ENCODE measurements at places on chromosomes 12 and 14.

DNA sequence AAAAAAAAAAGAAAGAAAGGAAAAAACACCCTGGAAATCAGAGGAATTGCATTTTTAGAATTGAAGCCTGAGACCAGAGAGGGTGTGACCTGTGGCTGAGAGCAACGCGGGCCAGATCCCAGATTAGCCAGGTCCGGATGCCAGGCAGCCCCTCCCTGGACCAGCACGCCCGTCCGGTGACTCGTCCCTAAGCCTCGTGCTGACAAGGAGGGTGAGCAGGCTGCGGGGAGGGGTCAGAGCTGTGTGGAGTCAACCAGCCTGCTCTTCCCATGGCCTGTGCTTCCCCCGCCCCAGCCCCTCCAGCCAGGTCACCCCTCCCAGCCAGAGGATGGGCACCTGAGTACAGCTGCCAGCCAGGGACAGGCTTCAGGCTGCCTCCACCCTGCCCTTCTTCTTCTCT lies 4.2 kb upstream of the KLC1 start:
- DNase-seq, result no peak

GRCh38 chr14:79062226-79062625 lies 892.1 kb downstream of the NRXN3 start:
- no peak for DNase-seq

DNA sequence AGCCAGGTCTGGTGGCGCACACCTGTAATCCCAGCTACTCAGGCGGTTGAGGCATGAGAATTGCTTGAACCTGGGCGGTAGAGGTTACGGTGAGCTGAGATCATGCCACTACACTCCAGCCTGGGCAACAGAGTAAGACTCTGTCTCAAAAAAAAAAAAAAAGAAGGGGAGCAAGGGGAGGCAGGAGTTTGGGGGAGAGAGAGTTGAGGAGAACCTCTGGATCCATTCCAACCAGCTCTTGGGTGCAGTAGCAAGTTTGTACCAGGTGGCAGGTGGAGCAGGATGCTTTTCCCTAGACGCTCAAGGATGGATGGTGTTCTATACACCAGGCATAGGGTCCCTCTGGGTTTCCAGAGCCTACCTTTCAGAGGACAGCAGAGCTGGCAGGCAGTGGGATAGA lies 1.9 kb downstream of the NFE2 start:
- DNase-seq, result no peak

GRCh38 chr12:31876568-31877424 lies 82.4 kb upstream of the RESF1 start:
- no peak for DNase-seq

- no peak for DNase-seq
Observed at GRCh38 chr12:132689227-132689626, 1.8 kb downstream of the PXMP2 start.

GRCh38 chr14:70186900-70187451 lies 1.8 kb downstream of the SLC8A3 start:
- no peak for DNase-seq

GRCh38 chr14:24233538-24233866 lies 773 bp downstream of the GMPR2 start:
- DNase-seq, result no peak

GRCh38 chr14:98915625-98916024 lies 356.4 kb downstream of the BCL11B start:
- DNase-seq, result no peak

DNA sequence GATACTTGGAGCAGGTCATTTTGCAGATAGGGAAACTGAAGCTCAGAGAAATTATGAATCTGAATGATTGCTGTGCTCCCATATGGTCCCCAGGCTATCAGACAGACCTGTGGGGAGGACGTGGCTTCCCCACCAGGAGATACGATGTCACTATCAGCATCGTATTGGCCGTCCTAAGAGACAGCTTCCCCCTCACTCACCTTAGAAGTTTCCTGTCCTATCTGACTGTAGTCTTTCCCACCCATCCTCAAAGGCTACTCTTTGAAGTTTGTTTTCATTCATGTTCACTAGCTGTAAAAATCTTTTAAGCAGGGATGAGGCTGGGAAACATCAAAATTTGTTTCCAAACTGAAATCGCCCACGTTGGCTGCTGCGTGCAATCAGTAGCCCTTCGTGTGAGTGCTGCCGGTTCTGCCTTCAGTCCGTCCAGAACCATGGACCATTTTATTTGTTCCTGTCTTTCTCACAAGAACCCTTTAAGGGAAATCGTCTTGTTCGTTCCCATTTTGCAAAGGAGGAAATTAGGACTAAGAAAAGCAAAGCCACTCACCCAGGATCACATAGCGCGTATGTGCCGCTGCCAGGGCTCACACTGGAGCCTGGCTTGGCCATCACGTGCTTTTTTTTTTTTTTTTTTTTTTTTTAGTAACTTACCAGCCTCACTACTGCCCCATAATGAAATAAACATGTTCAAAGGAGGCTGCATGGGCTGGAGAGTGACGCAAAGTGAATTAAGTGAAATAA lies 1.0 kb upstream of the KDM2B start:
- DNase-seq, result no peak

GRCh38 chr14:103883263-103883523 lies 35.8 kb upstream of the PPP1R13B start:
- no peak for DNase-seq

All from NCI-H2171 (cell line).